Adrenal gland (tissue), 19 donors: ENCODE measurements at places on chromosomes 13 and 19.

DNA sequence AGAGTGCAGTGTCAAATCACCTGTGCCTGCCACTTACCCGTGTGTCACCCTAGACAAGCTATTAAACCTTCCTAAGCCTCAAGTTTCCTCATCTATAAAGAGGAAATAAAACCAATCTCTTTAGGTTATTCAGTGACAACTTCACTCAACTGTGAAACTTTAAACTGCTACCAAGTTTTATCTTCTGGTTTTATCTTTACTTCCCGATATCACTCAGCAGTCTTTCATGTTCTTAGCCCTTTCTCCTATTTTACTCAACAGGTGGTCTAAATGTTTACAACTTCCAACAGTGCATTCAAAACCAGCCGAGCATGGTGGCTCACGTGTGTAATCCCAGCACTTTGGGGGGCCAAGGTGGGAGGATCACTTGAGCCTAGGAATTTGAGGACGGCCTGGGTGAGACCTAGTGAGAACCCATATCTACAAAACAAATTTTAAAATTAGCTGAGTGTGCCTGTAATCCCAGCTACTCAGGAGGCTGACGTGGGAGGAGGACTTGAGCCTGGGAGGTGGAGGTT is 59.6 kb downstream of the GPALPP1 start:
- H3K4me1 ChIP-seq: peaks cover 4% of the 10 kb centered on the region
- H3K27ac ChIP-seq: no peak overlapping the region
- DNase-seq: no peak
- no peaks in the 10 kb centered on the region for H3K36me3 ChIP-seq

DNA sequence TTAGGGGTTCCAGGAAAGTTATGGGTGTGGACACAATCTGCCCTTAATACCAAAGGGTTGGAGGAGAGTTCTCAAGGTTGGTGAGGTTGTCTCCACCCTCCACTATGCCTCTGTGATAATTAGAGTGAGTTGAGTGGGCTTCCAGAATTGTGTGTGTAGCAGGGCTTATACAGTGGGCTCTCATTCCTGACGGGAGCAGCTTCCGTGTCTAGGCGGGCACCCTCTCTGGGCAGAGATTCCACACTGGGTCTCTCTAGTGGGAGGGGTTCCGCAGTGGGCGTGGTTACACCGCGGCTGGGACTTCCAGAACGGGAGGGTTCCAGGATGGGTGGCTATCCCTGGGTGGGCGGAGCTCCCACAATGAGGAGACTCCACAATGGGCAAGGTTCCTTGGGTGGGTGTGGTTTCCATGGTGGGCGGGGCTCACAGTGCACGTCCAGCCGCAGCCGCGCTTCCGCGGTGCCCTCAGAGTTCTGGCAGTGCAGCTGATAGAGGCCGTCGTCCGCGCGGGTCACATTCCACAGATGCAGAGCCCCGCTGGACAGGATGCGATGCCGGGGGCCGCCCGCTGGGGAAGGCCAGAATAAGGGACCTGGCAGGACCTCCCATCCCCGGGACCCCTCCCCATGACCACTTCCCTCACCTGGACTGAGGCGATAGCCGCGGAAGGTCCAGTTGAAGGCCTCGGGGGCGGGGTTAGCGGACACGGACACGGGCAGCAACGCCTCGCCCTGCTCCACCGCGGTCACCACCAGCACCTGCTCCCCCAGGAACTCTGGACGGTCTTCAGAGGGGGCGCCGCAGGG is 8.4 kb downstream of the NPHS1 start:
- no peaks in the 10 kb centered on the region for H3K36me3 ChIP-seq
- peaks cover 7% of the 10 kb centered on the region for H3K4me1 ChIP-seq
- DNase-seq: no peak
- no peak overlapping the region for H3K4me3 ChIP-seq

DNA sequence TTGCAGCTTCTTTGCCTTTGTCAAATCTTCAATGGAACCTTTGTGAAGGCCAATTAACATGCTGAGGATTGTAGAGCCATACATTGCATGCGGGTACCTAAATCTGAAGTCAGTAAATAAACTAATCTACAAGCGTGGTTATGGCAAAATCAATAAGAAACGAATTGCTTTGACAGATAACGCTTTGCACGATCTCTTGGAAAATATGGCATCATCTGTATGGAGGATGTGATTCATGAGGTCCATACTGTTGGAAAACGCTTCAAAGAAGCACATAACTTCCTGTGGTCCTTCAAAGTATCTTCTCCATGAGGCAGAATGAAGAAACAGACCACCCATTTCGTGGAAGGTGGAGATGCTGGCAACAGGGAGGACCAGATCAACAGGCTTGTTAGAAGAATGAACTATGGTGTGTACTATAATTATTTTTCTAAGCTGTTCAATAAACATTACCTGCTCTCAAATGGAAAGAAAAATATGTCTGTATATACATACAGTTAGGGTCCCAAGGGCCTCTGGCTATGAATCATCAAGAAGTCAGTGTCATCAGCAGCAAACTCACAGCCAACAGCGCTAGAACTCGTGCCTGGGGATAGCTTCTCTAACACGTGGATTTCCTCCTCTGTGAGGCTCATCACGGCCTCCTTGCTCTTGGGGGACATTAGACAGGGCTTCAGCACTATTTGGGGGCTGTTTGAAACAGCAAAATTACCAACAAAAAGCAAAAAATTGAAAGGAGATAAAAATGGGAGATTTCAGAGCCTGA is 2.9 kb upstream of the CD70 start:
- DNase-seq: no peak
- H3K4me3 ChIP-seq: no peak overlapping the region
- peaks cover 39% of the 10 kb centered on the region for H3K27me3 ChIP-seq
- no peak overlapping the region for H3K27ac ChIP-seq
- H3K4me1 ChIP-seq: no peaks in the 10 kb centered on the region

- H3K4me3 ChIP-seq: no peak overlapping the region
- no peak for DNase-seq
- H3K36me3 ChIP-seq: no peaks in the 10 kb centered on the region
Observed at GRCh38 chr13:99986741-99987140, 5.2 kb downstream of the ZIC2 start.

DNA sequence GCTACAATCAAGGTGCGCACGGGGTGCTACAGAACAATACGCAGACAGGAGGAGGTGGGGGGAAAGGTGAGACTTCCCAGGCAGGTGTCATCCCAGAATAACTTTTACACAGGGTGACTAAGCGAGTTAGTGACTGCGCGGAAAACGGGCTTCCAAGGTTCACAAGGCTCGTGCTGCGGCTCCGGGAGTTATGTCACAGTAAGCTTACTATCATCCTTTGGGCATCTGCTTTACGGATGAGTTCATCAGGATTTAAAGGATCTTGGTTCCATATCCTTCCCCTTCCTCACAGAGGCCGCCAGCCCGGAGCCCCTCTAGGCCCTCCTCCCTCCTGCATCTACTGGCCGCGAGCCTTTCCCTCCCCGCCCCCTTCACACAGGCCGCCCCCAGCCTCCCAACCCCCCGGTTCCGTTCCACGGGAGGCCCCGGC is 474 bp upstream of the IFT88 start:
- no peaks in the 10 kb centered on the region for H3K27me3 ChIP-seq
- H3K4me3 ChIP-seq: peak overlapping the region; percentile 56
- peaks cover 4% of the 10 kb centered on the region for H3K4me1 ChIP-seq
- DNase-seq: peak; percentile 74
- no peaks in the 10 kb centered on the region for H3K36me3 ChIP-seq

- no peaks in the 10 kb centered on the region for H3K27me3 ChIP-seq
- H3K36me3 ChIP-seq: no peaks in the 10 kb centered on the region
- no peaks in the 10 kb centered on the region for H3K4me1 ChIP-seq
- H3K4me3 ChIP-seq: no peak overlapping the region
Observed at GRCh38 chr13:110399801-110400200, 92.7 kb downstream of the COL4A2 start.

GRCh38 chr19:38550376-38550775 is 67.4 kb downstream of the MAP4K1 start:
- no peaks in the 10 kb centered on the region for H3K27me3 ChIP-seq
- no peak overlapping the region for H3K4me3 ChIP-seq
- H3K4me1 ChIP-seq: no peaks in the 10 kb centered on the region
- no peak for DNase-seq

DNA sequence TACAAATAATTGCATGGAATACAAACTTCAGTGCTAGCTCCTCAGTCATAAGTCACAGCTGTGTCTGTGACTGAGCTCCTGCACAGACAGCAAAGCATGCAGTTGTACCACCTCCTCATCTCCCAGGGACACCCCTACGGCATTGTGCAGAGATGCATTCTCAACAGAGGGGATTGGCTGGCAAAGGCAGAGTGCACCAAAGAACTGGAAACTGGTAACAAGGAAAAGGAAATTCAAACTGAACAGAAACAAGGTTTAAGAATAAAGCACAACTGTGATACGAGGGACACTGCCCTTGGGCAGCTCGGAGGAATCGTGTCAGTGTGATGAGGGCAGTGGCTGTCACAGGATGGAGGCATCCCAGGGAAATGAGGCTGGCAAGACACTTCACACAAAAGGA is 126.1 kb upstream of the SOX1 start:
- no peak for DNase-seq
- no peaks in the 10 kb centered on the region for H3K4me1 ChIP-seq
- no peak overlapping the region for H3K27ac ChIP-seq

DNA sequence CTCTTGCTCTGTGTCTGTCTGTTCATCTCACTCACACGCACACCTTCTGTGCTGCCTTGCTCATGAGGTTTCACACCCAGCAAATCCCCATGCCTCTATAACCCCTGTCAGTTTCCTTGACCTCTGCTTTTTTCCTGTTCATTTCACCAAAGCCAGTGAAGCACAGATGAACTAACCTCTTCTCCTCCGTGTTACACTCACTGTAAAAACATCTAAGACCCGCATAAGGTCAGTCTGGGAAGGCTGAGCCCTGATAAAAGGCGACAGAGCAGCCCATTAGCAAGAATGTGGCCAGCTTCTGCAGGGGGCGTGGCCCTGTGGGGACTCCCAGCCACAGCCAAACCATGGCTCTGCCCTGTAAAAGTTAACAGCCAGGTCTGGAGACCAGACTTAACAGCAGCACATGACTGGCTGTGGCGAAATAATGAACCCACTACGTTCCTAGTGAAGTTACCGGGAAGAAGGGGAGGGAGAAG is 42.8 kb upstream of the NPAS1 start:
- H3K4me1 ChIP-seq: peaks cover 64% of the 10 kb centered on the region
- peak overlapping the region; percentile 83 for H3K27ac ChIP-seq
- no peaks in the 10 kb centered on the region for H3K27me3 ChIP-seq

DNA sequence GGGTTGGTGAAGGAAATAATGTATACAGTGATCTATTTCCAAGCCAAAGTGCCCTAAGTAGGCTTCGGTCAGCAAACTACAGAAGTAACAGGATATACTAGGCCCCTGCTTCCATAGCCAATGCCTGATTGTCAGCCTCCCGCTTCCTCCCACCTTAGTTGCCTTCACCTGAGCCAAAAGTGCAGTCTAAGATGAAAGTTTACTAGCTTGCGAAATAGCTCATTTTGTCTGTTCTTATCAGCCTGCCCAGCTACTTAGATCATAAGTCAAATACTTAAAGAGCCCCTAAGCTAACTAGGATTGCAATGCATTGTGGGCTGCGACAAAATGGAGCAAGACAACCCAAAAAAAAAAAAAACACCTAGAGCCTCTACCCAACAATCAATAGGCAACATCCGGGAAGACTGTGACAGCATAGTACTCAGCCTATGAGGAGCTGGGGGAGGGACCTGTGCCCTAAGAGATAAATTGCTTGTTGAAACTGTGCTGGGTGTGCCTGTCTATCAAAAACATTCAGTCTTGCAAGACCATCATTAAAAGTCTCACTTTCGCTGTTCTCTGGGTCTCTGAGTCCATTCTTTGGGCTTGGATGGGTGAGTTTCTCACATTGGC is 454.7 kb upstream of the TSHZ3 start:
- H3K36me3 ChIP-seq: no peaks in the 10 kb centered on the region
- no peaks in the 10 kb centered on the region for H3K27me3 ChIP-seq
- no peak for DNase-seq
- no peaks in the 10 kb centered on the region for H3K4me1 ChIP-seq

- H3K4me1 ChIP-seq: peaks cover 42% of the 10 kb centered on the region
- H3K27ac ChIP-seq: peak overlapping the region; percentile 19
- peaks cover 7% of the 10 kb centered on the region for H3K36me3 ChIP-seq
- no peak for DNase-seq
Observed at GRCh38 chr13:97384371-97384770, 49.6 kb upstream of the RAP2A start.

DNA sequence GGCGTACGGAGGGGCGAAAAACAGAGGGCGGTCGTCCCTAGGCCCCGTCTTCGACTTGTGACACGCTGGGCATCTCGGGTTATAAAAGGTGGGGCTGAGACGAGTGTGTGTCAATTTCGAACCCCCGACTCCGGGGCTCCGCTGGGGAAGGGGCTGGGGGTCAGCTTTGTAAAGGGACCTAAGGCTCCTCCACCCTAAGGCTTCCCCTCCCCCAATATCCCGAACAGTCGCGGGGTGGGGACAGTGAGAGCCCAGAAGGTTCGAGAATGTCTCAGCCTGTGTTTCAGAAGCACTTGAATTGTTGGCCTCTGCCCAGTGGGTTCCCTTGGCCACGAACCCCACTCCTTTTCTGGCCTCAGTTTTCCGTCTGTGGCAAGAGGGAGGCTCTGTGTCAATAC is 450 bp downstream of the SELENOW start:
- no peak for DNase-seq
- no peaks in the 10 kb centered on the region for H3K4me1 ChIP-seq
- H3K27me3 ChIP-seq: no peaks in the 10 kb centered on the region
- H3K27ac ChIP-seq: peak overlapping the region; percentile 95

- H3K27me3 ChIP-seq: no peaks in the 10 kb centered on the region
- H3K4me1 ChIP-seq: no peaks in the 10 kb centered on the region
- H3K4me3 ChIP-seq: no peak overlapping the region
- H3K36me3 ChIP-seq: no peaks in the 10 kb centered on the region
- H3K27ac ChIP-seq: no peak overlapping the region
Observed at GRCh38 chr13:70088926-70089325, 18.7 kb upstream of the ATXN8OS start.

DNA sequence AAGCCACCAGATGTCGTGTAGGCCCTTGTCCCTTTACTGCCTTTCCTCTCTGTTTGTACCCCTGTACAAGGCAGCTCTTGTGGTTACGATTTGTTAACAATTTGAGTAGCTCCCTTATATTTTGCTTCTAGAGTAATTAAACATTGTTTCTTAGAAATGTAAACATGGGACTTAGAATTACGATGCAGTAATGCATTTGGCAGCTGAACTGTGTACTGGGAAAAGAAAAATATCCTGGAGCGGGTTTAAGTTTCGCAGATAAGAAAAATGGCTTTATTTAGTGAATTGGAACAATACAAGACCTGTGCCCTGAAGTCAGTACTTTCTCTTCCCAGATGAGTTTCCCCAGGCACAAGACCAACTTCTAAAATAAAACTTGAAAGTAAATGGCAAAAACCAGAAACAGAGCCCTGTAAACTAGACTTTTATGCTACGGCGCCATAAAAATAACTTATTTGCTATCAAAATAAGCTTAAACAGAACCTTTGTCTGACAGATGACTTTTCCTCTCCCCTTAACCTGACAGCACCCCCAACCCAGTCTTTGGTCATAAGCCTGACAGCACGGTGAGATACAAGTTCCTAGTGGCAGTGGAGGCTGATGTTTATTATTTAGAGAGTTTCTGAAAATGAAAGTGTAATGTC is 63.0 kb downstream of the LRCH1 start:
- peak overlapping the region; percentile 1 for H3K4me3 ChIP-seq
- H3K27me3 ChIP-seq: no peaks in the 10 kb centered on the region
- DNase-seq: no peak
- no peaks in the 10 kb centered on the region for H3K4me1 ChIP-seq
